ENCODE measurements at places on chromosomes 12 and 14.

- DNase-seq = no peak
These were observed 38.9 kb downstream of the TPCN1 start for GRCh38 chr12:113260127-113260526.

GRCh38 chr12:128388461-128389000, 121.6 kb downstream of the TMEM132C start:
- no peak for DNase-seq

DNA sequence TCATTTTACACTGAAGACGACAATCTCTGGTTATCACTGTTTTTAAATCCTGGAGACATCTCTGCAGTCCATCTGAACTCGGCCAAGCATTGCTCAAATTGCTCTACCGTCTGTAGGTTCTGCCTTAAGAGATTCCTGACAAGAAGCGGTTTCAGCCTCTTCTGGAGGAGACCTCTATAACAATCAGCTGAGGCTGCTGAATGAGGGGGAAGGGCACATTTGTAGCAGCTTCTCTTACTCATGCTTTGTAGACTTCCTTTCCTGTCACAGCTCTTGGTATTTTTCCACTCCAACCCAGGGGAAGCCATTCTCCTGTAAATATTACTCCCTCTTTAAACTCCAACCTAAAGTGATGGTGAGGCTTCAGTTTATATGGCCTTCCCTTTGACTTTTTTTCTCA, 3.0 kb downstream of the ARG2 start:
- DNase-seq = no peak

DNA sequence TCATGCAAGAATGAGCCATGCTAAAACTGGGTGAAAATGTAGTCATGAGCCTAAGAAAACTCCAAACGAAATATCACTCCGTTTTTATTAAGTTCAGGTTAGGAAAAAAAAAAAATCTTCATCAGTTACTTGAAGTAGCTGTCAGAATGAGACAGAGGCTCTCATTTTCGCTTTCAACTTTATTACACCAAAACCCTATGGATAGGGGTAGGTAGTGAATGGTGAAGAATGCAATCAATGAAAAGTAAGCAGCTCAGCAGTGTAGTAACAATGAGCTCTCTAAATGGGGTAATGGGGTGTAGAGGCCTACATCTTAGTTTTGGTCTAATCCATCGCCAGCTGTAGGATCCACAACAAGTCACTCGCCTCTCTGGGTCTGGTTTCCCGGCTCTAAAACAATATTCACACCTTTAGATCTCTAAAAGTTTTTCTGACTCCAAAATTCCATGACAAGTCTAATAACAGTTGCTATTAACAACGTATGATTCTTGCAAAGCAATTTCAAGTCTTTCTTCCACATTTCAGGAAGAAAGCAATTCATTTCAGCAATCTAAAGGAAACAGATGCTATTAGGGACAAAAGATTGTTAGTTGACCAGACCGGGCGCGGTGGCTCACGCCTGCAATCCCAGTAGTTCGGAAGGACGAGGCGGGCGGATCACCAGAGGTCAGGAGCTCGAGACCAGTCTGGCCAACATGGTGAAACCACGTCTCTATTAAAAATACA, 1.7 kb downstream of the BTBD7 start:
- DNase-seq = no peak

GRCh38 chr14:51468523-51468922, 183.2 kb upstream of the FRMD6 start:
- no peak for DNase-seq

GRCh38 chr12:71958056-71958455, 19.4 kb downstream of the TPH2 start:
- no peak for DNase-seq

DNA sequence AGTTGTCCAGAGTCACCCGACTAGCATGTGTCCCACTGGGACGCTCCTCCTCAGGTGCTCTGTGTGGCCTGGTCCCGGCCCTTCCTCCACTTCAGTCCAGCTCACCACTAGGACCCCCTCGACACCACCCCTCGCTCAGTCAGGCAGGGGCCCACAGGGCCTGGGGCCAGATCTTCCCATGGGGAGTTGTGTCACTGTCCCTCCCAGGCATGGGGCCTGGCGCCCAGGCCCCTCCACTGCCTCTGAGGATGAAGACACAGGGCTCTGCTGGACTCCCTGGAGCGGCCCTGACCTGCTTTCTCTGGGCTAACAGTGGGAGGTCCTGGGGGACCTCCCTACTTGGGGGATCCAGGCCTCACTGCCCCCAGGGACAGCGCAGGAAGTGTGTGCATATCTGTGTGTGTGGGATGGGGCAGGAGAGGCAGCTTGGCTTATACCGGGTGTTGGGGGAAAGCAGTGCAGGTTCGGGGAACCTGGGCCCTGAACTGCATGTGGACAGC, 43.8 kb downstream of the KRT80 start:
- no peak for DNase-seq

- DNase-seq = no peak
These were observed 60.2 kb downstream of the PRKCH start for GRCh38 chr14:61381553-61381952.

- no peak for DNase-seq
These were observed 9.0 kb downstream of the PITPNM2 start for GRCh38 chr12:123141615-123142517.

DNA sequence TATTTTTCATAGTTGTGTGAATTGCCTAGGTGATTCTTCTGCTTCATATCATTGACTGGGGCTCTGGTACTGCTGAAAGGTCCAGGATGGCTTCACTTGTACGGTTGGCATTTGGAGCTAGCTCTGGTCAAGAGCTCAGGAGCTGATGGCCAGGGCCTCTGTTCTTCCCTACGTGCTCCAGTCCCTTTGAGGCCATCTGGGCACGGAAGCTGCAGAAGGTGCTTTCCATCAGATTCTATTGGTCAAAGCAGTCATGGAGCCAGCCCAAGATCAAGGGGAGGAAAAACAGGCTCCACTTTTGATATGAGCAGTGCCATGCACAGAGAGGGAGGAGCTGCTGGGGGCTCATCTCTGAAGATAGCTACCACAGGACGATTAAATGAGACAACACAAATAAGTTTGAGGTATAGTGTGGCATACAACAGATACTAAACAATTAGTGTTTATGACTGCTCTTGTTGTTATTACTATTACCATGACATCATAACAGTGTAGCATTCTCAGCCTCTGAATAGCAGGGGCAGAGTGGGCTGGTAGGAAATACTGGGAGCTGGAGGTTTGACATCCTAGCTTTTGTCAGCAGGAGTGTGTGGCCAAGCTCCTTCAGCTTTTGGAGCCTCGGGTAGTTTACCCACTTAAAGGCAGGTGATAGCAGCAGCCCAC, 10.4 kb downstream of the KRT83 start:
- DNase-seq = no peak

DNA sequence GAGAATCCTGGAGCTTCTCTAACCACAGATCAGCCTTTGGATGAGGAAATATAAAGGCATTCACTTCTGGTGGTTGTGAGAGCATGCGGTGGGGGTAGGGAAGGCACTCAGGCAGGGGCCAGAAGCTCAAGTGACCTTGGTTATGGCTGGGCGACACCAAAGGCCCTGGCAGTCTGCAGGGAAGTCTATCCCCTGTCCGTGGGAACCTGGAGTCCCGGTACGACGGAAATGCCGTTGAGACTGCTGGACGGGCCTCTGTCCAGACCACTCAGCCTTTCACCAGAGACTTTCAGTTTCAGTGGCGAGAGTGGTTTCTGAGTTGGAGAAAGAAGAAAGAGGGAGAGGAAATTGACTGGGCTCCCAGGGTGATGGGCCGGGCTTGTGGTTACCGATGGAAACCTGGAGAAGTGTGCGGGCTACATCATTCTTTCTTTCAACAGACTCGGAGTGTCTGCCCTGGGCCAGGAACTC, 20.9 kb downstream of the ISCA2 start:
- DNase-seq = peak; percentile 29

DNA sequence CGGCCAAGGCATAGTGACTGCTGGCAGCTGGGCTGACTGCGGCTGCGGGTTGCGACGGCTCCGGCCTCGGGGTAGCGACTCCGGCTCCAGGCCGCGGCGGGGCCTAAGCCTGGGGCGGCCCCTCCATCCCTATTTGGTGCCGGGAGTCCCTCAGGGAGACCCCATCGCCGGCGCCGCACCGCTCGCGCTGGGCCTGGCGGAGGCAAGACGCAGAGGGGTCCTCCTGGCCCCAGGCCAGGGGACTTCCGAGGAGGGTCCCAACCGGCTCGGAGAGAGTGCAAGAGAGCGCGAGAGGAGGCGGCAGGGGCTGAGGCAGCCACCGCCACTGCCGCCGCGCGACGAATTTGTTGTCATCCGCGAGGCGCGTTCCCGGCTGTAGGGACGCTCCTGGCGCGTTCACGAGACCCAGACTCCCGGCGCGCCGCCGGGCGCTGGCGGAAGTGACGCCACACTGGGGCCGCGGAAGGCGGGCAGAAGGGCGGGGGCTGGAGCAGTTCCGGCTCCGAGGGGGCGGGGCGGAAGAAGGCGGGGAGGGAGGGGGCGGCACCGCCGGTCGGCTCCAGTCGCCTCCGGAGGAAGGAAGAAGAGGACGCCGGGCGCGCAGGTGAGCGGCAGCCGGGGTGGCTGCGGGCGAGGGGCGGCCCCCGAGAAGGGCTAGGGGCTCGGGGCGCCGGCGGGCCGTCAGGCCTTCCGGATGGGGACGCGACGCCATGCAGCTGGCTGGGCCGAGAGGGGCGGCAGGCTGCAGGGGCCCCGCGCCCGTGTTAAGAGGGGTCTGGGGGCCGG, at the start of the genes ATG2B and GSKIP:
Gene ATG2B, minus strand, starts transcription at position 377 of the 786 bp plus-strand sequence. Its CDS starts 365 bp downstream, at position 12.
Gene GSKIP, plus strand, starts transcription at position 562 of the 786 bp plus-strand sequence. CDS start 18,722 bp downstream, outside the sequence.
- peak; percentile 97 for DNase-seq

GRCh38 chr12:62347922-62348650, 87.9 kb downstream of the USP15 start:
- DNase-seq = no peak

- no peak for DNase-seq
These were observed 142.7 kb downstream of the KIF26A start for GRCh38 chr14:104280902-104281767.

DNA sequence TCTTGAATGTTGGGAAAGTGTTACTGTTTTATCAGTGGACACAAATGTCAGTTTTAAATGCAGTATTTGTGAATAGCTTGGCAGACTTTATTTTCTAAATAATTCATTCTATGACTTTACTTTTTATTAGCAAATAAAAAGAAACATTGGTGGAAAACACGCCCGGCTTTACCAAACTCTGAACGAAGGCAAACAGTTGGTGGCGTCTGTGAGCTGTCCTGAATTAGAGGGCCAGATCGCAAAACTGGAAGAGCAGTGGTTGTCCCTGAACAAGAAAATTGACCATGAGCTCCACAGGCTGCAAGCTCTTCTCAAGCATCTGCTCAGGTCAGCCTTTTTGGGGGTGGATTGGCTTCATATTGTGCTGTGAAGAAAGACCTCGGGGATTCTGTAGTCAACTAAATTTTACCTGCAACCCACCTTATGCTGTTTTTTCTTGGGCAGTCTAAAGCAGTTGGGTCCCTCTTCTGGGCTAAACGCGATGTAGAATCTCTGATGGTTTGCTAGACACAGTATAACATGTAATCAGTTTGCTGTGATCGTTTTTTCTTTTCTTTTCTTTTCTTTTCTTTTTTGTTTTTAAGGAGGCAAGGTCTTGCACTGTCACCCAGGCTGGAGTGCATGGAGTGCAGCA, 156.4 kb downstream of the ESR2 start:
- no peak for DNase-seq

- DNase-seq = no peak
These were observed 53.8 kb downstream of the VWF start for GRCh38 chr12:6070472-6071257.

DNA sequence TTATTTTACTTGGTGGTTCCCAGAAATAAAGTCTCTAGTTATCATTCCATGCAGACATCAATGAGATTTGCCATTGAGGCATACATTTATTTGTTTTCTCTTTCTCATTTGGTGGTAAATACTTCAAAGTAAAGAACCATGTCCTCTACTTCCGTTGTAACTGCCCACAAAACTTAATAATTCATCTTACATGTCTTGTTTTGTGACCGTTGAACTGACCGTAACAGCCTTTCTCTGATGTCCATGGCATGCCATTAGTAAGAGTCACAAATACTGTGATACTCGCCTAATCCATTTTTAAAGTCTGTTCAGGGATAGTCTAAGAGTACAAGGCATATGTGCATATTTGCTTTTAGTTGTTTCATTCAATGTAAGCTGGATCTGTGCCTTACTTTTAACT, 145.3 kb downstream of the ETV6 start:
- no peak for DNase-seq

DNA sequence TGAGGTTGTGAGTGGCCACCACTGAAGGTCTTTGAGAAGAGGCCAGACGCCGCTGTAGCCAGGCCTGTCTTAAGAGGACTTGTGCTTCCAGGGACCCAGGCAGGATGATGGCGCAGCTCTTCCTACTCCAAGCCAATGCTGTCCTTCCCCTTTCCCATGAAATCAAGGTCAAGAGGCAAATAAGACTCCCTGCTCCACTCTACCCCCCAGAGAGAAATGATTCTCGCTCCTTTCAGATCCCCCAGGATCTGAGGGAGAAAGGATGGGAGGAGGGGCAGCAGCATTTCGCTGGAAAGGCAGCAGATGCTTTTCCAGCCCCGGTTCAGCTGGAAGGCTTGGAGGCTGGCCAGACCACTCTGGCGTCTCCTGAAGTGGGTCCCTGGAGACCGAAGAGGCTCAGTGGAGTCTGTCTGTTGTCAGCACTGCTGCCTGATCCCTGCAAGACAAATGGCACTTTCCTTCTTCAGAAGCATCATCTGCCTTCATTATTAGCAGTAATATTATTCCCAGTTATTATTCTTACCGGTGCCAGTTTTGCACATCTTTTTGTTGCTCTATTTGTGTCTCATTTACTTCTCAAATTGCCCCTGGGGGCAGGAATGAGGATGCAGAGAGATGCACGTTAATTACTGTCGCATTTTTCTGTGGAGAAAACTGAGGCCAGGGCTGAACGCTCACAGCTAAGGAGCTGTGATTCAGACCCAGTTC, 51.4 kb downstream of the C14orf132 start:
- DNase-seq = no peak

DNA sequence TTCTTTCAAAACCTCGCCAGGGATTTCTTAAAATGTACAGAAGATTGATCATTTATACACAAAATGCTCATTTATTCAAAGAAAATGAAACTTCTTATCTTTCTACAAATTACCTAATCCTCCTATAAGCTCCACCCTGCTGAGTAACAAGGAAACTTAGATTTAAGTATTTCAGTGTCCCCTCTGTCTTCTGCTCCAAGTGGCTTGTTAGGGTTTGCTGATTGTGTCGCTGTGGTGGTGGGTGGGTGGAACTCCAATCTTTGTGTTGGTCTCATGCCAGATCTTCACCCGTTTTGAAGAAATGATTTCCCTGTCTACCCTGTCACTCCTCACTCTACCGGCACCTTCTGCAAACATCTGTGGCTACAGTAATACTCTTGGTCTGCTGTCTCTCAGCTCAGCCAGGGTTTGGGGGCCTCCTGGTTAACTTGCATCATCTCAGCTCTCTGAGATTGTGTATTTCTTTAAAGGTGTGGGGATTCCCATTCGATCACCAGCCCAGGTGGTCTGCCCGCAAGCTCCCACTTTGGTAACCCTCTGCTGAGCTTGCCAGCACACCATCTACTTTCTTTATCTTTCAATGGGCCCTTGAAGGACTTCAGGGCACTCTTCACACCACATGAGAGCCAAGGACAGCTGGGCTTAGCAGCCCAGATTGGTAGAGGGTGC, 73.8 kb downstream of the DRAM1 start:
- no peak for DNase-seq

DNA sequence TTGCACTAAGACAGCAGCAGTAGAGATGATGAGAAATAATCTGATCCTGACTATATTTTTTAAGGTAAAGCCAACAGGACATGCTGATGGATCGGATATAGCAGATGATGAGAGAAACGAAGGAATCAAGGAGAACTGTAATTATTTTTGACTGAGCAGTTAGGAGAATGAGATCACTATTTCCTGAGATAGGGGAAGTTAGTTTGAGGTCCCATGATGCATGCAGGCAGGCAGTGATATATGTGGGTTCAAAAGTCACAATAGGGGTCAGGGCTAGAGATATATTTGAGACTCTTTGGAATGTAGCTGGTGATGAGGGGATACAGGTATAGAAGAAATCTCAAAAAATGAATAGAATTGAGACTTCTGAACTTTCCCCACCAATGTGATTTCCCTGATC, 107.6 kb downstream of the GTF2A1 start:
- no peak for DNase-seq
